Muscle of back (tissue), 13 donors: ENCODE measurements at places on chromosomes 2 and 18. TPM values are rescaled to one million over a fixed set of nuclear protein-coding genes. Genes with fewer than 3 reads are reported as not detected.

Gene MROH2A
- not detected for polyA plus RNA-seq

- no peak for DNase-seq
These were observed 25.2 kb downstream of the GULP1 start for GRCh38 chr2:188316791-188317423.

Gene SERPINB11
- not detected for polyA plus RNA-seq

- no peak for DNase-seq
These were observed 339.2 kb upstream of the HNRNPA3 start for GRCh38 chr2:176873403-176873802.

- DNase-seq, result no peak
These were observed 76.9 kb downstream of the WDSUB1 start for GRCh38 chr2:159209341-159210306.

DNA sequence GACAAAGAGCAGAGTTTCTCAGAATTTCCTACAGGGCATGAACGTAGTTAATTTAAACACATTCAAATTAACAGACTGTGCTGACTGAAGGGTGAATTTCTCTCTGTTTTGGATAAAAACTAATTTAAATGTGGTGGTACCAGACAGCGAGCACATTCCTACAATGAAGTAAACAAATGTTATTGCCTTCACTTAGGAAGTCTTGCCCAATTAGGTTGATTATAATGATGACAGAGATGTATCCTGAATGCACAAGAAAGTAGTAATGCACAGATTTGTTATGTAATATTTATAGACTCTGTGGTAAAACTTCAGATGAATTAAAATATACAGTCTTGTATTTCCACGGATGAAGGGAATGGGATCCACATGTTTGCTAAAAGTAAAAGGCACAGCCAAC lies 507.2 kb downstream of the EPHA4 start:
- DNase-seq, result no peak

GRCh38 chr2:43133708-43134570 lies 92.5 kb downstream of the ZFP36L2 start:
- no peak for DNase-seq

Gene TP53I3
- polyA plus RNA-seq, result 31.6 TPM

- no peak for DNase-seq
These were observed 553.3 kb downstream of the CMPK2 start for GRCh38 chr2:6312367-6312766.

- DNase-seq, result no peak
These were observed 219.9 kb downstream of the SETBP1 start for GRCh38 chr18:44900627-44901026.

- no peak for DNase-seq
These were observed 26.2 kb downstream of the UNC50 start for GRCh38 chr2:98634406-98635092.

Gene TTN
- polyA plus RNA-seq, result 212 TPM

GRCh38 chr2:43758739-43759138 lies 15.1 kb upstream of the DYNC2LI1 start:
- no peak for DNase-seq

- DNase-seq, result peak; percentile 64
These were observed at the start of gene MFSD6 for GRCh38 chr2:190407662-190408537. Gene MFSD6 (plus strand): TSS chr2:190408355. CDS start chr2:190436030, 27,675 bp downstream.

GRCh38 chr2:239026711-239027361 lies 179.0 kb downstream of the TWIST2 start:
- DNase-seq, result no peak

GRCh38 chr2:241215421-241215820 lies 26.9 kb downstream of the ANO7 start:
- no peak for DNase-seq

GRCh38 chr2:70094978-70095719 lies 7.9 kb downstream of the PCBP1 start:
- no peak for DNase-seq

Gene GPR17
- polyA plus RNA-seq, result 6.5 TPM

DNA sequence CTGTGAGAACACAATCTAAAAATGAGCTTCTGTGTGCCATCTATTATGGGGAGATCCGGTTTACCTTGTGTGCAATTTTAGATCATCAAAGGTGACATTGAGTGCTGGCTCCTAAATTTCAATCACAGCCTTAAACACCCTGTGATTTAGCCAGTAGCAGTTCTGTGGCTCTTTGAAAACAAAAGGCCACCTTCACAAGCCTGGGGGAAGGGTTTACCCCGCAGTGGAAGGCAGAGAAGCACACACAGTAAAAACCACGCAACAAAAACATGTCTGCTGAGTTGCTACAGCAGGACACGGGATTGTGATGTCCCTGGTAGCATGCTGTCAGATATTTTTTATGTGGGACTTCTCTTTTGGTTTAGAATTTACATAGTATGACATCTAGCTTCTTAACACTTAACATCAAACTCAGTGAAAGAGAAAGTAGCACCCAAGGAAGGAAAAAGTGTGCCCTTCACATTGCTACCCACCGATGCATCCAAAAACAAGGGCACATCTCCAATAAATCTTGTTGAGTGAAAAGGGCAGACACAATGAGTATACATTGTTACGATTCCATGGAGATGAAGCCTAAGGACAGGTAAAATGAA lies 56.1 kb upstream of the RNF152 start:
- no peak for DNase-seq

GRCh38 chr2:113962692-113963480 lies 73.0 kb downstream of the ACTR3 start:
- DNase-seq, result no peak

DNA sequence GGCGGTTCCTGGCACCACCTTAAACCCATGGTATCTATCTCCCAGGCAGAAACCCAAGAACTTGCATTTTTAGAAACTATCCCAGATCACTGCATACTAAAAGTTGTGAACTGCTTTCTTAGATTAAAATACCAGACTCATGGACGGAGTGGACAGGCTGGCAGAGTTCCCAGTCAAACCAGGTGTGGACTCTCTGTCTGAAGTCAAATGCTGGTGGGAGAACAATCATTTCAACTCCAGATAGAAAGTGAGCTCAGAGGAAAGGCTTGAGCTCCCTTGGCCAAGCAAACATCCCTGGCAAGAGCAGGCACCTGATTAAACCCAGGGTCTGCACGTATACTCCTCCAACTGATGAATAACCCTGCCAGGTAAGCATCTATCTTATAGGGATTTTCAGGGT lies 19.5 kb downstream of the NXPH2 start:
- DNase-seq, result no peak

Gene PDCD1
- 0.12 TPM for polyA plus RNA-seq

DNA sequence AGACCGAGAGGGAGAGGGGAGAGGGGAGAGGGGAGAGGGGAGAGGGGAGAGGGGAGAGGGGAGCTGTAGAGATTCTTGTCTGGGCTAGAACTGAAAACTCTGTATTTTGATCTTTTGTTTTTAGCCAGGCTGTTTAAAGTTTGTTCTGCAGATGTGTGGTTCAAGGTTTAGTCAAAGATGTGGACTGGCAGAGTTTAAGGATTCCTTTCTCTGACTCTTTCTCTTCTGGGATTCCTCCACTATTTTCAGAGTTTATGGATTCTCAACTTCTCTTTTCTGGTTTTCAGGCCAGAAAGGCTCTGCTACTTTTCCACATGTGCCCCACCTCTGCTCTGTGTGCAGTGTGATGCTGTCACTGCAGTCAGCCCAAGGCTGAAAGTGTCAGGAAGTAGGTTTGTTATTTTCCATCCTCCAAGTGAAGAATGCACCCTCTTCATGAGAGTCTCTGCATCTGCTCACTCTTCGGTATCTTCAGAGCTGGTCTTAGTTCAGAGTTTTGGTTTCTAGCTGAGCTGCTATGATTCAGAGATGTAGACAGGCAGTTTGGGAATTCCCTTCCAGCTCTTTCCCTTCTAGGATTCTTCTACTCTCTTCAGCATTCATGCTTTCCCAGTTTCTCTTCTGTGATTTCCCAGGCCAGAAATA lies 130.9 kb upstream of the SMAD7 start:
- DNase-seq, result no peak

DNA sequence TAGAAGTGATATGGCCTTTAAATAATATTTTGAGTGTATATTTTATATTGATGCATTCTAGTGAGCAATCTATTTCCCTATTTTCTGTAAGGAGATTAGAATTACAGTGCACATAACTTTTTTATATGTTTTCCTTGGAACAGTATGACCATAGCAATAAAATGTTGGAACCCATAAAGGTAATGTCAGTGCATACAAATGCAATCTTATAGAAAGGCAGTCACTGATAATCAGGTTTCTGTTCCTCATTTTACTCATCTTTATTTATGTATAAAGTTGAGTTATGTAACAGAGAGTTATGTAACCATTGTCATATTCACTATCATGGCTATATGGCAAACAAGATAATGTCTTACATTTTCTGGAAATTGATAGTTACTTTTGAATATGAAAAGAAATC lies 179.9 kb upstream of the NETO1 start:
- no peak for DNase-seq

DNA sequence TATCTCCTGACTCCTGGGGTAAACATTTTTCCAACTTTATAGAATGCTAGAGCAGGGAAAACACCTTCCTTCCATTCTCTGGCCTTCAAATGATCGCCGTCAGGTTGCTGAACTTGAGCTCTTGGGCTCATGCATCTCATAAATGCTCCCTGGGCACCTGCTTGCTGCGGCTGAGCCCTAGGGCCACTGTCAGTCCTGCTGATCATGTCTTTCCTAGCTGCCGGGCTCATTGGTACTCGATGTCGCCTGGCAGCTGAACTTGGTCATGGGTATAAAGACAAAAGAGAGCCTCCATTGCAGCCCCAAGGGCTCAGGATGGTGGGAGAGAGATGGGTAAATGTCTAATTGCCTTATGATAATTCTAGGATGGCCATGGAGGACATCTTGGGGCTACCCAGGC lies 80.6 kb downstream of the HS1BP3 start:
- DNase-seq, result no peak

Gene WDR54
- 9.6 TPM for polyA plus RNA-seq

Gene IL1RL2
- polyA plus RNA-seq, result 0.19 TPM

Gene DES
- 3,658 TPM for polyA plus RNA-seq

Gene GKN1
- polyA plus RNA-seq, result not detected

GRCh38 chr2:99190548-99190947 lies 9.6 kb downstream of the MRPL30 start:
- DNase-seq, result no peak

Gene CTAGE1
- not detected for polyA plus RNA-seq

Gene GRHL1
- polyA plus RNA-seq, result 5.1 TPM

Gene SMAD7
- polyA plus RNA-seq, result 10.2 TPM

GRCh38 chr2:239773228-239774141 lies 251.7 kb downstream of the NDUFA10 start:
- DNase-seq, result no peak

- peak; percentile 71 for DNase-seq
These were observed 45.2 kb upstream of the ST3GAL5 start for GRCh38 chr2:85933753-85934594.

Gene G6PC2
- not detected for polyA plus RNA-seq

Gene PDE1A
- 13.7 TPM for polyA plus RNA-seq

DNA sequence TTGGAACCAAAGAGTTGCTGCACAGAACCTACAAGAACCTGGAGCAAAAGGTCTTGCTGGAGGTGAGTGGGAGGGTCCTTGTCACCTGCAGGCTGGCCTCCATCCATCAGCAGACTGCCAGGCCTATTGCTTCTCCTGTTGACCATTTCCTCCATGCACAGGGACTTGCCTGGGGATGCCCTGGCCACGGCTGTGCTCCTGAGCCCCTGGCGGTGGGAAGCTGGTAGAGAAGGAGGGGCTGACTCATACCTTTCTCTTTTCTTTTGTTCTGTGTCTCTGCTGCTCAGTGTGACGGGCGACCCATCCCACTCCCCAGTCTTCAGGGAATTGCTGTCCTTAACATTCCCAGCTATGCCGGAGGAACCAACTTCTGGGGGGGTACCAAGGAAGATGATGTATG lies 102.6 kb downstream of the DGKD start:
- no peak for DNase-seq

- no peak for DNase-seq
These were observed 578.7 kb downstream of the ADCYAP1 start for GRCh38 chr18:1483385-1483784.

DNA sequence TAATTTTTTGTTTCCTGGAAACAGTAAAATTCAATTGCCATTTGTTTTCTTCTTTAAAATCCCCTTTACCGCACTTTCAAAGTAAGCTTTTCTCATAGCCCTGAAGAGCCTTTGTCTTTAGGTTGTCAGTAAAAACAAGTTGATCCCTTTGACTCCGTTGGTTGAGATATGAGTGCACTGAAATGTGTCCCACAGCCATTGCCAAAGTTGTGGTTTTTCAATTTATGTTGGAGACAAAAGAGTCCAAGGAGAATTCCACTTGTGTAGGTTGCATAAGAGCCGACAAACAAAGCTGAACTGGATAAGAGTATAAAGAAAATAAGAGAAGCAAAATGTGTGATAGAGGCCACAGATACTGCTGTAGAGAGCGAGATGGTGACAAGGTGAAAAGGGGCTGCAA lies 26.1 kb upstream of the HNMT start:
- peak; percentile 38 for DNase-seq

GRCh38 chr2:191197096-191197495 lies 46.3 kb upstream of the STAT4 start:
- no peak for DNase-seq

Gene TRIM54
- 51.9 TPM for polyA plus RNA-seq

DNA sequence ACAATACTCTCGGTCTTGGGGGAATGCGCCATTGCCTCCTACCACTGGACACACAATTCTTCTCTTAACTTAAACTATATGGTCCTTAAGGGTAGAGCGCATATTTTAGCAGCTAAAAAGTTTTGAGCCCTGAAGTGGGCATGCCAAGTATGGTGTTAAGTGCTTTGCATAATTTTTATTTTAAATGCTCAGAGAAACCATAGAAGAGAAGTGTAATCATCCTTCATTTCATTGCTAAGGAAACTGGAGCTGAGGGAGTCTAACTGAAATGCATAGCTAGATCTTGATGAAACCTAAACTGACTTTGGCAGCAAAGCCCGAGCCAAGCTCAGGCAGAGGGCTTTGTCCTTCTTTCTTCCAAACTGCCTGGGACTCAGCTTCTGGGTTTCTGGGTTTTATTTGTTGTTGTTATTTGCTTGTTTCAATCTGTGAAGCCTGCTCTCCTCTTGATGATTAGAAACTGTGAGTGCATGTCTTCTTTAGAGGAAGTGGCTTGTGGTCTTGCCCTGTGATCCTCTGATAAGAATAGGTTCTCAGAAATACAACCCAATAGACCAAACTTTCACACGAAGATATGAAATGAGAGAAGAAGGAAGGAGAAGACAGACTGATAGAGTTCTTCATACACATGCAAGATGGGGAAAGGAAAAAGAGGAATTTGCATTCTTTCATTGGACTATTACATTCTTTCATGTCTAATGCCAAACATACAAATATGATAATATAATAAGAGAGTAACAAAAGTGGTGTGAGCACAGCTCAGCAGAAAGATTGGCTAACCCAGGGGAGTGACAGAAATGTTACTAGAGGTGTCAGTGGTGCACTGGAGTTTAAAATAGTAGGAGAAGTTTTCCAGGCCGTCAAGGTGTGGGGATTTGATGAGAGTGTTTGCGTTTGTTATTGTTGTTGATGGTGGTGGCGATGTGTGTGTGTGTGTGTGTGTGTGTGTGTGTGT lies 7.5 kb upstream of the RNF144A start:
- DNase-seq, result no peak

DNA sequence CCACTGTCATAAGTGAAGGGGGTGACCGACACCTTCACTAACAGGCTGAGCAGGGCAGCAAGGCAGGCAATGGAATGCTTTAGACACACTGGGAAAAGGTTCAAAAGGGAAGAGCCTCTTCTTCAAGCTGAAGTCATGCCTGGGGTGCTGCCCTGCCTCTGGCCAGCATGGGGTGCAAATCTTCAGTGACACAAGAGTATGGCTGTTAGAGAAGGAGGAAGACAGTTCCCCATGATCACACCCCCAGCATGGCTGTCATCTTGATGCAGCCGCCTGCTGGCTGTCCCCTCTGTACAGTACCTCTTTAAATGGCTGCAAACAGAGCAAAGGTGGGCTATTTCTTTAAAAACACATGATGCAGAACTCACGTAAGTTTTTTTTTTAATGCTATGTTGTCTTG lies 71.9 kb downstream of the INPP4A start:
- DNase-seq, result no peak

- no peak for DNase-seq
These were observed 61.1 kb upstream of the SLC66A3 start for GRCh38 chr2:11094021-11094810.
